Thoracic aorta endothelial cell (primary cell): ENCODE measurements at places on chromosomes 5 and 9. TPM values are rescaled to one million over a fixed set of nuclear protein-coding genes. Genes with fewer than 3 reads are reported as not detected.

Gene SKP2
- 52.9 and 72.5 TPM in 2 replicates for total RNA-seq

Gene C5orf22
- 28.2 and 31.4 TPM in 2 replicates for total RNA-seq

Gene SPZ1
- total RNA-seq: not detected in 2 replicates

Gene CFAP77
- total RNA-seq: not detected in 2 replicates

Gene CARTPT
- total RNA-seq: not detected in 2 replicates

Gene SPTAN1
- 372 and 467 TPM in 2 replicates for total RNA-seq
